ENCODE measurements at places on chromosomes 12 and 14.

GRCh38 chr12:123013185-123014095, 33.0 kb downstream of the ARL6IP4 start:
- DNase-seq, result no peak

DNA sequence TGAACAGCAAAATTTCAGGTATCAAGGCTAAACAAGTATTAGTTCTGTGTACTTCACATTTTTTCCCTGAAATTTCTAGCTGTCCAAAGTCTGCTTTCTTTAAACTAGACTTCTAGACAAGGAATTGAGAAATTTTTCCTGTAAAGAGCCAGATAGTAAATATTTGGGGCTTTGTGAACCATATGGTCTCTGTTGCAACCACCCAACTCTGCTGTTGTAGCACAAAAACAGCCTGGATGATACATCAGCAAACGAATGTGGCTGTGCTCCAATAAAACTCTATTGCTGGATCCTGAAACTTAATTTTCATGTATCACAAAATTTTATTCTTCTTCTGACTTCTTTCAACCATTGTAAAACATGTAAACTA, 96.0 kb upstream of the SLC38A4 start:
- no peak for DNase-seq

DNA sequence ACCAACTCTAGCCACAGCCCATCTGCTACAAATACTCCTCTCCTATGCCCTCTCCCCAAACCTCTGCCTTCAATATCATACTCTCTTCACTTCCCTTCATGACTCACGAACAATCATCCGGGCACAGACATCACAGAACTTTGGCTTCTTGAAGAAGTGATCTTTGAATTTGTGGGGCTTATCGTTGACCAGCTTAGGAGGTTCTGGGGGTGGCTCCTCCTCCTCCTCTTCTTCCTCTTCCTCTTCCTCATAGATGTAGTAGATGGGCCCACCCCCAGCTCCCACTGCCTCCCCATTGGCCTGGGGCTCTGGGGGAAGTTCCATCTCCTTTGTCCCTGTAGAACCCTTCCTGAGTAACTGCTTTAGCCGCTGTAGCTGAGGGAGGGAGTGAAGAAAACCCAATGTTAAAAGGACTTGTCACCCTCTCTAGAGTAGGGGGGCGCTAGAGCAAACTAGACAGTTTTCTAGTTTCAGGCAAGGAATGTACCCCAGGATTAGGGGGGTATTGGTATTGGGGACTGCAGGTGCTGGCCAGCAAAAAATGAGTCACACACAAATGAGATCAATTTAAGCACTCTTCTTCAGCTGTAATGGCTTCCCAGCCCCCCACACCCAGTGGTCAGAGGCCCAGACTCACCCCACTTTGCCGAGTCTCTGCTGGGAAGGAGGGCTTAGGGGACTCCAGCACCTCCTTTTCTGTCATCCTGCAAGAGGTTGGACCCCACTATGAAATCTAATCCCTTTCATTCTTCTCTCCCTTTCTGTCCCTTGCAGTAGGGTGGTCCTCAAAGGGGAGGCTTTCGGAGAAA, 1.8 kb downstream of the STAC3 start:
- DNase-seq, result no peak

DNA sequence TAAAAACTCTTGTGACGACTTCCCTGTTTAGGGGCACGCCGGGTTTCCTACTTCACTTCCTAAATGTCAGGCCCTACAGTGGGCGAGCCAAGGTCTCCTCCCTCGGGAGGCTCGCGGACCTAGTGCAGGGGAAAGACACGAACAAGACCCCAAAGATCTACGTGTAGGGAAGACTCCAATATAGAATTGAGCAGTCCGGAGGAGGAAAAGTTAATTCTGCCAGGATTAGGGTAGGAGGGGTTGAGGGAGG, 564 bp downstream of the ATXN3 start:
- DNase-seq, result peak; percentile 46

DNA sequence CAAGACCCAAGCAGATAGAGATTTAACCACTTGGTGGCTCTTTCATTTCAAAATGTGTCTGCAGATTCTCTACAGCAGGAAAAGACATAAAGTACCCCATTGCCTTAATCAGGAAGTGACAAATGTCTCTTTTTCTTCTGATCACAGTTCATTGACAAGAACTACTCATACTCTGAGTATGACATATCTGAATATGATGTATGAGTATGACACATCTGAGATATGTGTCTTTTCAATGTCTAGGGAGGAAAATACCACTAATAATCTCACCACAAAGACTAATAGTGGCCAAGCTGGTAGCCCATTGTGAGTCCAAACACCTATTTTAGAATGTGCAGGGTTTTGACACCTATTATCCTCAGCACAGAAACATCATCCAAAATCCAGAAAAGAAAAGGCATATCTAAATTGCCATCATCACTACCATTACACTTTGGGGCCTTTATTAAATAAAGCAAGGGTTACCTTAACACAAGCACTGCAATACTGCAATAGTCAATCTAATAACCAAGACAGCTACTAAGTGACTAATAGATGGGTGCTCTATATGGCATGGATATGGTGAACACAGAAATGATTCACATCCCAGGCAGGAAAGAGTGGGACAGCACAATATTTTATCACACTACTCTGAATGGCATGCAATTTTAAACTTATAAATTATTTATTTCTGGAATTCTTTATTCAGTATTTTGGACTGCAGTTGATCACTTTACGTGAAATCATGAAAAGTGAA, 243.7 kb upstream of the FAR2 start:
- DNase-seq, result no peak

GRCh38 chr14:99884834-99885648, 91.8 kb downstream of the EML1 start:
- DNase-seq, result peak; percentile 69

DNA sequence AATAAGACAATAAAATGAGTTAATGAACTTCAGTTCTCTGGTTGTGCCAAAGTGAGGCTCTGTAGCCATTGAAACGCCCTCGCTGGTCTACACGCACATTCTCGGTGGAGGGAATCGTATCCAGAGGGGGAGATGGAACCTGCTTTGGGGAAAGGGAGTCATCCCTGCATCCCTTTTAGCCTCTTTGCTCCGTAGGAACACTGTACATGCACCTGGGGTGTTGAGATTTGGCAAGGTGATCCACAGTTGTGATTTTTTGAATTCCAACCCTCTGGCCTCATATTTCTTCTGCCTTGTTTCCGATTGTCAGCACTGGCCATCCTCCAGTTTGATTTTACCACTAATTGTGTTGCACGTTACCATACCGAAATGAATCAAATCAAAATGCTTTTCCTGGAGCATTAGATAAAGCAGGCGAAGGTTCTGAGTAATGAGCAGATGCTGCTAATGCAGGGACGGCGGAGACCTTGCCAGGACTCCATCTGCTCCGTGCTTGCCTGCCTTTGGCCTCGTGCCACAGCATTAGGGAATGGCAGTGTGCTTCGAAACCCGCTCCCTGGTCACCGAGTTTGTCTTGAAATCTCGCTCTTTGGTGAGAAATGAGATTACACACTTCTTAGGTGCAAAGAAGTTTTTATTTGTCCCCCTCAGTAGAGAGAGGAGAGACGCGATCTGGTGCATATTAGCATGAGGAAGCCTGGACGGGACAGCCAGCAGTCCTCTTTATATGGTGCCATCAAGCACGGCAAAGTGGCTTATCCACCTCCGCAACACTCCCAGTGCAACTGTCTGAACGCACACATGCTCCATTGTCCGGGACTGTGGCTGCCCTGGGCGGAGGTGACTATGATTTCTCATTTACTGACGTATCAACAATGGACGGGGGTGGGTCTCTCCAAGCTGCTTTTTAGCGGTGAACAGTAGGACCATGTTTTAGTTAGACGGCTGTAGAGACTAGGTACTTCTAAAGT, 59.1 kb downstream of the FBXW8 start:
- no peak for DNase-seq

DNA sequence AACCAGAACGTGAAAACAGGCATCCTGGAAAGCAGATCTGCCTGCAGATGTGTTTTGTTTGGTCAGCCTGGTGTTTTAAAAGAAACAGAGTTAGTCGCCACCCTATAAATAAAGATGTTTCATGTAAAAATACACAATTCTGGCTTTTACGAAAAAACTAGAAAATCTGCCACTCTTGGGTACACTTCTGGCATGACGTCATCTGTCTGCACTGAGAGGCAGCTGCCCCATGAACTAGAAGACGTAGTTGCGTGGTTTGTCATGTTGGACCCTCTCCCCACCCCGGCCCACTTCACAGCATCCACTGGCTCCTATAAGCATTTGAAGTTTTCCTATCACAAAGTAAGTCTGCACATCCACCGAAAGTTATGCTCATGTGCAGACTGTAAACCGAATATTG, 392.5 kb downstream of the GLT1D1 start:
- no peak for DNase-seq

DNA sequence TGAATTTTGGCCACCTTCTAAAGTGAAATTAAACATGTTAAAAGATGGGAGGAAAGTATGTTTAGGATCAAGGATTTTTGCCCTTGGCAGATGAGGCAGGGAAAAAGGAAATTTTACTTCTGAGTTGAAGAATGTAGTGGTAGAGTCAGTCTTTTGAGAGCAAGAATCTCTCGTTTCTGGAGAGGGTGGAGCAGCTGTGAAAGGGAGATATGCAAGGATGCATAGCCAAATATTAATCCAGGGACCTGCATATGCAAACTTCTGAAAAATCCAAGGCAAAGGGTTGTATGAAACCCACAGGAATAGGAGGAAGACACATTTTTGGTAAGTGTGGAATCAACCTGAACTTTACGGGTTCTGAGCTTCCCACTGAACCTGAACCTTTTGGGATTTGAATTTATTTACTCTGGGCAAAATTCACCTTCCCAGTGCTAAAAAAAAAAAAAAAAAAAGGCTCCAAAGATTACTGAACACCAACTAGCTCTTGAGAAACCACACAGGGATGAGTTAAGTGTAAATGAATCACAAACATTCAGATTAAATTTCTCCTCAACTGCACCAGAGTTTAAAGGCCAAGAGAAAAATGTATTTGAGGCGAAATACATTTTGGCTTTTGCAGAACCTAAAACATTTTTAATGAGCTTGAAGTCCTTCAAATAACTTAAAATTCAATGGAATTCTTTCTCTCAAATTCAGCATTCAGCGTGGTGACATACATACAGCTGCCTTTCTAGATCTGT, 187.1 kb upstream of the CDKN3 start:
- no peak for DNase-seq

DNA sequence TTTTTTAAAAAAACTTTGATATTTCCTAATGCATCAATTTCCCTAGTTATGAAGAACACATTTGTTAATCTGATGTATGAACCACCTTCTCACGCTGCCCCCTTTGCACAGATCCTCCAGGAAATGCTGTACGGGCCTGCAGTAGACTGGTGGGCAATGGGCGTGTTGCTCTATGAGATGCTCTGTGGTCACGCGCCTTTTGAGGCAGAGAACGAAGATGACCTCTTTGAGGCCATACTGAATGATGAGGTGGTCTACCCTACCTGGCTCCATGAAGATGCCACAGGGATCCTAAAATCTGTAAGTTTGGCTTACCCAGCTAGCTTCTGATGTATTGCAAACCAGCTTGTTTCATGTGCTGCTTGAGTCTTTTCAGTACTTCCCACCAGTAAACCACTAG, 165.0 kb upstream of the HIF1A start:
- no peak for DNase-seq

DNA sequence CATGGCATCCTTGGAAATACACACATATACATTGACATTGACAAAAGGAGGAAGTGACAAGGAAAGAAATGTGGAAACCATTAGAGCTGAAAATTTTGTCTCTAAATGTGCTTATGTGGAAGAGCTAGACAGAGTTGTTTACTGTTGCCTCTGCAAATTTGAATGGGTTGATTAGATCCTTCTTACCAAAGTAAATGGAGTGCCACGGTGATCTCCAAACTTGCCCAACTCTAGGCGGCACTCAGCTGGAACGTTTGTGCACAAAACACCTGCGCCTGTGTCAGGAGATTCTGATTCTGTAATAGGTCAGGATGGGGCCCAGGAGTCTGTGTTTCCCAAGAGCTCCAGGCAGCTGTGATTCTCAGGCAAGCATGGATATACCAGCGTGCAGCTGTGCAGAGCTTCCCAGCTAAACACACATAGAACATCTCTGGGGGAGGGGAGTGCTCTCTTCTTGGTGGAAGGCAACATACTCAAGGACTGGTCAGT, 77.8 kb upstream of the BDKRB2 start:
- no peak for DNase-seq

DNA sequence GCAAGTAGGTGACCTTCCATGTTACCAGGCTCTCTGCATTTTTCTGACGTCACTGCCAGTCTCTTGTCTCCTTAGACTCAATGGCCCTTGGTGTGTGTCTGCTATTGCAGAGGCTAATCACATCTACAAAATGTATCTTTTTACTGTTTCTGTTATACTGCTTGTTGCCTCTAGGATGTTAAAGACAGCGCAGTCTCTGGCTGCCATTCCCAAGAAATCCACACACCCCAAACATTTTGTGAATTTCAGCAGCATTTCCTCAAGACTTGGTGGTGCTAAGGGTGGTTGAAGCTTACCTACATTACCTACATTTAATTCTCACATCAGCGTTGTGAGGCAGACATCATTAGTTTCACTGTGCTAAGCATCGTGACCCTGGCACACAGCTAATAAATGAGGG, 87.2 kb downstream of the C12orf75 start:
- no peak for DNase-seq

GRCh38 chr12:47419497-47419896, 286.3 kb downstream of the RPAP3 start:
- no peak for DNase-seq

GRCh38 chr12:92183575-92183974, 37.9 kb upstream of the BTG1 start:
- DNase-seq, result no peak

- DNase-seq, result no peak
These were observed 280.6 kb upstream of the SFSWAP start for GRCh38 chr12:131430158-131430742.

DNA sequence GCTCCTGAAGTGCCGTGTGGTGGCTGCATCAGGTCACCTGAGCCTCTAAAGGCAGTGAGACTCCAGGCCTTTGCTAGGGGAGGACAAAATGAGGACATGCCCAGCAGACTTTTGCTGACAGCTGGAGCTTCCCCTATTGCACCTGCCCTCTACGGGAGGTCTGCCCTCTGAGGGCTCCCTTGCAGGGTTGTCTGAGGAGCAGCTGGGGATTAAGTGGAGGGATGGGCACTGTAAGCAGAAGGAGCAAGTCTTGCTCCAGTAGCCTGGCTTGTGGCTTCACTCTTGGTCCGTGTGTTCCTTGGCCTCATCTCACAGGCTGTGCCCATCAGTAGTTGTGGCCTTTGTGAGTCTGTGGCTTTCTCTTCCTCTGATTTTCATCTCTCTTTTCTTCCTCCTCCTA, 66.9 kb upstream of the NRXN3 start:
- DNase-seq, result no peak

GRCh38 chr12:26156201-26156871, 31.5 kb upstream of the BHLHE41 start:
- DNase-seq, result no peak

GRCh38 chr14:74612350-74613021, 449 bp upstream of the LTBP2 start:
- DNase-seq, result peak; percentile 78

GRCh38 chr12:87259391-87259790, 769.8 kb downstream of the C12orf50 start:
- no peak for DNase-seq

GRCh38 chr12:124779161-124780141, 84.2 kb downstream of the SCARB1 start:
- DNase-seq, result no peak

All from A549 (cell line).